Activated CD4-positive, alpha-beta T cell treated with anti-CD3 and anti-CD28 coated beads, Interleukin-2, amount 10 ng/mL, durations not matched to agents 7 days and 5 days (primary cell): ENCODE measurements at places on chromosomes 3 and 15. TPM values are rescaled to one million over a fixed set of nuclear protein-coding genes. Genes with fewer than 3 reads are reported as not detected.
A peak's percentile ranks its signal among the peaks of the same experiment; 100 is the strongest.

- H3K27ac ChIP-seq = no peak overlapping the region
- H3K4me3 ChIP-seq = no peak overlapping the region
- no peak for DNase-seq
- H3K36me3 ChIP-seq = peaks cover 17% of the 10 kb centered on the region
- no peaks in the 10 kb centered on the region for H3K27me3 ChIP-seq
- peaks cover 18% of the 10 kb centered on the region for H3K4me1 ChIP-seq
These were observed 661.6 kb upstream of the CBLB start for GRCh38 chr3:106530367-106530766.

- H3K4me1 ChIP-seq = peaks cover 11% of the 10 kb centered on the region
- DNase-seq = no peak
- H3K36me3 ChIP-seq = no peaks in the 10 kb centered on the region
These were observed 125.2 kb upstream of the DPH6 start for GRCh38 chr15:35671197-35671596.

GRCh38 chr3:39712413-39713048 lies 96.9 kb upstream of the MYRIP start:
- H3K4me3 ChIP-seq = no peak overlapping the region
- H3K27ac ChIP-seq = no peak overlapping the region
- no peaks in the 10 kb centered on the region for H3K36me3 ChIP-seq
- DNase-seq = no peak
- no peaks in the 10 kb centered on the region for H3K4me1 ChIP-seq

- H3K36me3 ChIP-seq = no peaks in the 10 kb centered on the region
- DNase-seq = peak; percentile 24
- no peak overlapping the region for H3K4me3 ChIP-seq
- no peaks in the 10 kb centered on the region for H3K27me3 ChIP-seq
These were observed 8.9 kb upstream of the SPPL2A start for GRCh38 chr15:50774450-50774849.

Gene EIF5A2
- total RNA-seq = 12.1 TPM

GRCh38 chr3:5140230-5140621 lies 18.1 kb downstream of the ARL8B start:
- no peak overlapping the region for H3K4me3 ChIP-seq
- no peaks in the 10 kb centered on the region for H3K27me3 ChIP-seq
- H3K36me3 ChIP-seq = peaks cover 42% of the 10 kb centered on the region
- H3K4me1 ChIP-seq = peaks cover 32% of the 10 kb centered on the region
- no peak for DNase-seq

DNA sequence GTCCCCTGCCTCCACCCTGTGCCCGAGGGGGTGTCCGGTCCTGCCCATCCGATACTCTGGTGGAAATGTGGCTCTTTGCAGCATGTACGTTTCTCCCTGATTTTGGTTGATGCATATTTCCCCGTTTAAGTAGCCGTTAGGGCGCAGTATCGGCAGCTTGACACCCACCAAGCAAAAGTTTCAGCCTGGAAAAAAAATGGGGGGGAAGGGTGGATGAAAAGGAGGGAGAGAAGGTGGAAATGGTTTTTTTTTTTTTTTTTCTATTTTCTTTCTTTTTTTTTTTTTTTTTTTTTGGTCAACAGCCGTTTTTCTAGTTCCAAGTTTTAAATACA lies 1.3 kb downstream of the RAP2B start:
- peak; percentile 8 for DNase-seq
- peak overlapping the region; percentile 99 for H3K27ac ChIP-seq
- peak overlapping the region; percentile 99 for H3K4me3 ChIP-seq
- no peaks in the 10 kb centered on the region for H3K27me3 ChIP-seq
- peaks cover 57% of the 10 kb centered on the region for H3K4me1 ChIP-seq

Gene FETUB
- not detected for total RNA-seq

DNA sequence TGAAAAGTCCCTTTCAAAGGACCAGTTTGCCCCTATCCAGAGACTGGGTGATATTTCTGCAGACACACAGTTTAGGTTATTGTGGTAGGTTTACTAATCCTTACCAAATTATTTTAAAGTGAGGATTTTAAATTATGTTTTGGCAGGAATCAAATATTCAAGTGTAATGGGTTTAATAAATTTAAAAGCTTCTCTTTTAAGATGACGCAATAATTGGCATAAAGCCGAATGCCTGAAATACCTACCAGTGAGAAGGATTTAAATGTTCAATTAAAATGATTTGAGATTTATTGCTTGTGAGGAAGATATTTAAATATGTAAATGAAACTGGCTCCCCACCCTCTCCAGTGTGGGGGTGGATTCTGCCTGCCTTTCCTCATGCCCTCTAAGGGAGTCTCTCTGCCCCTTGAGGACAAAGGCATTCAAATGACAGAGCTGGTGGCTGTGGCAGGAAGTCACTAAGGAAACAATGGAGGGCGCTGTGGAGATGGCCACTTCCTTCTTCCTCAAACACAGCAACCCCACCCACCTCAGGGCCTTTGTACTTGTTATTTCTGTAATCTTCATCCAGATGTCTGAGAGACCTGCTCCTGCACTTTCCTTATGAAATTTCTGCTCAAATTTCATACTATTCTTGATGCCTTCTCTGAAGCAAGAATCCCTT lies 131.7 kb downstream of the TNIK start:
- peaks cover 39% of the 10 kb centered on the region for H3K4me1 ChIP-seq
- peaks cover 21% of the 10 kb centered on the region for H3K36me3 ChIP-seq
- DNase-seq = peak; percentile 70
- no peaks in the 10 kb centered on the region for H3K27me3 ChIP-seq

Gene TTBK2
- 12.1 TPM for total RNA-seq

Gene RNF168
- 37.5 TPM for total RNA-seq

GRCh38 chr3:31170932-31171670 lies 276.6 kb upstream of the GADL1 start:
- DNase-seq = no peak
- peaks cover 3% of the 10 kb centered on the region for H3K4me1 ChIP-seq
- no peak overlapping the region for H3K4me3 ChIP-seq

Gene P2RY14
- total RNA-seq = 0.25 TPM

DNA sequence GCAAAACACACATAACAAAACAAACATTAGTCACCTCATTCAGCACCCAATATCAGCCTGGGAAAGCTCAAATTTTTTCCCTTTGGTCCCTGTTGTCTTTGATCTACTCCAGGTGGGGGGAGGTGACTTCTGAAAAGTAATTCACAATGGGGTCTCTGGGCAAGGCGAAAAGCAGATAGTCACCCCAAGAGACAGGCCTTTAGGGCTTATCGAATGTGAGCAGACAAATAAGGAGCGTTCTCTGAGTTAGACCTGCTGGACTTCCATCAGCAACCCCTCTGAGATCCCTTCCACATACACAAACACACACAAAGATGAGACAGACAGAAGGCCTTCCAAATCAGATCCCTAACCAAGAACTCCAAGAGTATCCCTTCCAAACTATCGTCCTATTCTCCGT lies 171.0 kb upstream of the SMAD3 start:
- peak; percentile 2 for DNase-seq
- no peaks in the 10 kb centered on the region for H3K36me3 ChIP-seq
- H3K4me3 ChIP-seq = no peak overlapping the region
- peaks cover 19% of the 10 kb centered on the region for H3K4me1 ChIP-seq
- H3K27ac ChIP-seq = peak overlapping the region; percentile 65
- H3K27me3 ChIP-seq = peaks cover 22% of the 10 kb centered on the region

DNA sequence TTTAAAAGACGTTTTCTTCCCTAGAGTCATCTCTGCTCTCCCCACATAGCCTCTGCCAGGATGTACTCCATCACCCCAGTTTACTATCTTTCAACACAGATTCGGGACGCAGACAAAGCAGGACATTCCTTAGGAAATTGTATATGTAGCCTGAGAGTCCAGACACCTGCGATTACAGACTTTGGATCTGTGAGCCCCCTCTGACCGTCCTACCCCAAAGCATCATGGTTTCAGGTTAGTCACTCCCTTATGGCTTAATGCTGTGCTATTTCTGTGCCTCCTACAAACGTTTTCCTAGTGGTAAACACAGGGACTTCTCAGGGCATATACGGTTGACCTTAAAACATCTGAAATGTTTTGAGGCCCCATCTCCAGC lies 234.0 kb upstream of the BHLHE40 start:
- DNase-seq = no peak
- no peak overlapping the region for H3K27ac ChIP-seq
- no peaks in the 10 kb centered on the region for H3K27me3 ChIP-seq
- H3K4me1 ChIP-seq = peaks cover 54% of the 10 kb centered on the region
- H3K4me3 ChIP-seq = no peak overlapping the region
- H3K36me3 ChIP-seq = peaks cover 59% of the 10 kb centered on the region

DNA sequence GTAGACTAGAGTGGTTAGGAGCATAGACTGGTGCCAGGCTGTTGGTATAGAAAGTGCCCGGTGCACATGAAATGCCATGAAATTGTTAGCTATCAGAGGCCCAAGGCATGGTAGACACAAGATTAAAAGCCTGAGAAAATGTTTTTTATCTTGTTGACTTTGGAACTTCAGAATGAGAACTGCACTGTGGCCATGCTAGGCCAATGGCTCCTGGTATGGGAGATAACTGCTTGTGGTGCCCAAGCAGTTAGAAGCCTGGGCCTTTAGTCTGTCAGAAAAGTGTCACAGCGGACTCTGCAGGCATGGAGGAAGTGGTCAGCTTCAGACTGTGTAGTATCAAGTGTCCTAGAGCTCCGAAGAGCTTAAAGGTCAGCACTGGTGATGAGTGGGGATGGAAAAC lies 11.9 kb downstream of the FYCO1 start:
- H3K4me3 ChIP-seq = no peak overlapping the region
- H3K27ac ChIP-seq = no peak overlapping the region
- no peaks in the 10 kb centered on the region for H3K27me3 ChIP-seq
- DNase-seq = no peak

DNA sequence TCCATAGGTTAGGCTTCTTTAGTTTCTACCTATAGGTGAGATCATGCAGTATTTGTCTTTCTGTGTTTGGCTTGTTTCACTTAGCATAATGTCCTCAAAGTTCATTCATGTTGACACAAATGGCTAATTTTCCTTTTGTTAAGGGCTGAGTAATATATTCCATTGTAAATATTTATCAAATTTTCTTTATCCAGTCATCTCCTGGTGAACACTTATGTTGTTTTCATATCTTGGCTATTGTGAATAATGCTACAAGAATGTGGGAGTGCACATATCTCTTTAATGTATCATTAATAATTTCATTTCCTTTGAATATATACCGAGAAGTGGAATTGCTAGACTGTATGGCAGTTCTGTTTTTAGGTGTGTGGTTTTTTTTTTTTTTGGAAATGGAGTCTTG lies 250.9 kb upstream of the SEMA6D start:
- no peaks in the 10 kb centered on the region for H3K4me1 ChIP-seq
- no peak for DNase-seq
- H3K27me3 ChIP-seq = no peaks in the 10 kb centered on the region
- no peak overlapping the region for H3K27ac ChIP-seq
- no peaks in the 10 kb centered on the region for H3K36me3 ChIP-seq

DNA sequence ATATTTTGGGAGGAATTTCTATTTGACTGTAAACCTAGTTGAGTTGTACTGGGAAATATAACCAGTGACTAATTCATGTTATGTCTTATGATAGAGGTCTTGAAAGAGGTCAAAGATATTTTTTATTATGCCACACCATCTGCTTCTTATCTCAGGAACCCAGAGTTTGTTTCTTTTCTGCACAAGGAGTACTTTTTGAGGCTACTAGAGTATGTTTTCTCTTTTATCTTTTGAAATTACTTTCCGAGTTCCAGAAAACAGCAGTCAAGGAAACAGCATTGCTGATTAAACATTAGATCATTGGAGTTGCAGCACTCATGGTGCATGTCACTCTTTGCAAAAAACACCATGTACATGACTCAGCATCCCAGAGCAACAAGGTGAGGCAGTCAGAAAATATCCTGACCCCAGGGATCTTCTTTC lies 645.8 kb upstream of the NR2F2 start:
- H3K4me1 ChIP-seq = no peaks in the 10 kb centered on the region
- DNase-seq = no peak
- H3K27me3 ChIP-seq = peaks cover 2% of the 10 kb centered on the region
- no peaks in the 10 kb centered on the region for H3K36me3 ChIP-seq
- H3K27ac ChIP-seq = no peak overlapping the region
- no peak overlapping the region for H3K4me3 ChIP-seq

- no peaks in the 10 kb centered on the region for H3K4me1 ChIP-seq
- no peak overlapping the region for H3K4me3 ChIP-seq
- no peak for DNase-seq
- H3K36me3 ChIP-seq = peaks cover 25% of the 10 kb centered on the region
These were observed 53.6 kb upstream of the MYO5C start for GRCh38 chr15:52349052-52349700.

Gene INSYN1
- total RNA-seq = not detected

DNA sequence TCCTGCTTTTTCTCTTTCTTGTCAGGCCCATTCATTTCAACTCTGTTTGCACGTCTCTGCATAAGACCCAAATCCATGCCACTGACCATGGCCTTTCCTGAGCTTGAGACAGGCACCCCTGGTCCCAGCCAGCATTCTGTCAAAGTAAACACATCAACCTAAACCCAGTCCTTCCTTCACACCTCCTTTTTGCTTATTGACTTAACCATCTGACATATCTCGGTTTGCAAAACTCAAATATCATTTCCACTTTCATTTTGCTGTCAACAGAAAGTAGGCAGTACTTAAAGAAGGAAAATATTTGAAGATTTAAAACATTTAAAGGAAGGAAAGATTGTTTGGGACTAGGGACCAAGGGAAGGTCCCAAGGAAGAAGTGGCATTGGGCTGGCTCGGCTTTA lies 48.2 kb upstream of the KBTBD8 start:
- peaks cover 4% of the 10 kb centered on the region for H3K27me3 ChIP-seq
- no peaks in the 10 kb centered on the region for H3K4me1 ChIP-seq
- no peak for DNase-seq
- H3K27ac ChIP-seq = no peak overlapping the region
- H3K36me3 ChIP-seq = no peaks in the 10 kb centered on the region

DNA sequence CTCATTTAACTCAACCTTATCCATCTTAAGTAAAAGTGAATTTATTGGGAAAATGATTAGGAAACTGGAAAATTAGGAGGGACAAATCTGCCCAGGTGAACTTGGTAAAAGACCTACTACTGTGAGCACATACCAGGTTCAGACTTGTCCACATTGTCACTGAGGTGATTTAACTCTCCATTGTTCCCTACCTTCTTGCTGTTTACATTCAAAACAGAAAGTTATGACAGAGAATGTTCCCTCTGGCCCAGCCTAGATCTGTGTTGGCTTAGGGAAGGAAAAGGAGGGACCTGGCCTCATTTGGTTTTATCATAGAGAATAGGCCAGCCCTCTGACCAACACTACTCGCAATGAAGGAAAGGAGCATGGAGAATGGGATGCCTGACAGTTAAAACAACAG lies 117.6 kb downstream of the SATB1 start:
- no peaks in the 10 kb centered on the region for H3K27me3 ChIP-seq
- H3K4me1 ChIP-seq = no peaks in the 10 kb centered on the region
- no peak overlapping the region for H3K4me3 ChIP-seq
- DNase-seq = no peak
- H3K27ac ChIP-seq = no peak overlapping the region

- H3K27me3 ChIP-seq = no peaks in the 10 kb centered on the region
- no peak for DNase-seq
- H3K4me1 ChIP-seq = no peaks in the 10 kb centered on the region
- no peak overlapping the region for H3K4me3 ChIP-seq
These were observed 194.5 kb downstream of the MEX3B start for GRCh38 chr15:81851325-81851724.
